Colonic mucosa (tissue), 4 donors: ENCODE measurements at places on chromosomes 4 and X.

GRCh38 chr4:40003986-40004385, 26.3 kb upstream of the PDS5A start:
- DNase-seq, result no peak

DNA sequence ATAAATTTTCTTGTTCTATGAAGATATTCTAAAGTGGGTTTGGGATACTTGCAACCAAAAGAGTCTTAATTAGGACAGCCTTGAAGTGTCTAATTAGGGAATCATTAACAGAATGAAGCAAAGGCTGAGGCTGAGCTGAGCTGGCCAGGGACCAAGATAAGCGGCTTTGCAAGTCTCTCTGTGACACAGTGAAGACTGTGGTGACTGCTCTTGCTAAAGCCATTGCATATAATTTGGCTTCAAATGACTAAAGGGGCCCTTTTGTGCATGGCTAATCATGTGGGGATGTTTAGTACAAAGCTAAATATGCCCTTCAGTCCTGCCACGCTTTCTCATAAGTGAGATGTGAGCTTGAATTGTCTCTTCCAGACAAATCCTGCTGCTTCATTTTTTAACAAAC, 31.2 kb upstream of the GYPA start:
- DNase-seq, result no peak

DNA sequence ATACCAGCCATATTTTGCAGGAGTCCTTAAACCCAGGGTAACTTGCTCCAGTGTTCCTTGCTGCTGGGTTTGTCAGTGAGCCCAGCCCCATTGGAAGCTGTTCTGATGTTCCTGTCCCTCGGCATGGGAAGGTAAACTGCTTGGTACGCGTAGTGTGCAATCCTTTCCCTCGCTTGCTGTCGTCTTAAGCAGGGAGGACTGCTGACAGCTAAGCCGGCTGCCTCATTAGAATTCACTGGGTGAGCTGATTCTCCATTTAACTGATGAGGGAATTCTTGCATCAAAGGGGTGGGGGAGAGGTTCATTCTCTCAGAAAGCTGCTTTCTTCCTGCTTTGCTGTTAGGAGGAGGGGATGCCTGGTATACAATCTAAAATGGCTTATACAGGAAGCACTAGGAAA, 164.6 kb downstream of the MID1IP1 start:
- no peak for DNase-seq

DNA sequence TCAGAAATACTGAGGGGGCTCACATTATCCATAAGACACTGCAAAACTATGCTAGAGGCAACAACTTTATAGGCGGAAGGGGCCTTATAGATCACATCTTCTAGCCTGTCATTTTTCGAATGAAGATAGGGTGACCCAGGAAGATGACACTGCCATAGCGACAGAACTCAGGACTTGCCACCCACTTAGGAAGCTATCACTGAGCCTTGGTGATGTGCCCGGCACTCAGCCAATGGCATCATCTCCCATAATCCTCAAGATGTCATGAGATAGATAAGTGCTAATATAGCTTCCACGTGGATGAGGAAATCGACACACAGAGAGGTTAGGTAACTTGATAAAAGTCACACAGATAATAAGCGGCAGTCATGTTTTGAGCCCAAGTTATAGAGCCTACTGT, 346.6 kb downstream of the DHX15 start:
- DNase-seq, result no peak

GRCh38 chr4:17557880-17558279, 19.1 kb upstream of the LAP3 start:
- no peak for DNase-seq

GRCh38 chrX:51697397-51697796, 12.9 kb upstream of the CENPVL1 start:
- DNase-seq, result no peak

DNA sequence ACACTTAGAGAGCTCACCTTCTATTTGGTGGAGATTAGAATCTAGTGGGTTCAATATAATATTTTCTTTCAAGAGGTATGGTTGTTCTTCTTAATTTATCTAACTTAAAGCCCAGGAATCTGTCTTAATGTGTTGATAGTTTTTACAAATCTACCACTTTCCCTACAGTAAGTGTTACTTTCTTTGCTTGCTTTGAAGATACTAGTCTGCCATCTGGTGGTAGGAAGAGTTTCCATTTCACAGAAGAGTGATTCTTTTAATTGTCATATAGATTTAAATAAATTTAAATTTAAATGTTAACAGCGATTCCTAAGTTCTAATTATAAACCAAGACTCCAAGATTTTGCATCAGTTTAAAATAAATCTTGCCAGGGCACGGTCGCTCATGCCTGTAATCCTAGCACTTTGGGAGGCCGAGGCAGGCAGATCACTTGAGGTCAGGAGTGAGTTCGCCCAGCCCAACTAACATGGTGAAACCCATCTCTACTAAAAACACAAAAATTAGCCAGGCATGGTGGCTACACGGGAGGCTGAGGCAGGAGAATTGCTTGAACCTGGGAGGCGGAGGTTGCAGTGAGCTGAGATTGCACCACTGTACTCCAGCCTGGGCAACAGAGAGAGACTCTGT, 43.5 kb downstream of the NUDT9 start:
- DNase-seq, result no peak

DNA sequence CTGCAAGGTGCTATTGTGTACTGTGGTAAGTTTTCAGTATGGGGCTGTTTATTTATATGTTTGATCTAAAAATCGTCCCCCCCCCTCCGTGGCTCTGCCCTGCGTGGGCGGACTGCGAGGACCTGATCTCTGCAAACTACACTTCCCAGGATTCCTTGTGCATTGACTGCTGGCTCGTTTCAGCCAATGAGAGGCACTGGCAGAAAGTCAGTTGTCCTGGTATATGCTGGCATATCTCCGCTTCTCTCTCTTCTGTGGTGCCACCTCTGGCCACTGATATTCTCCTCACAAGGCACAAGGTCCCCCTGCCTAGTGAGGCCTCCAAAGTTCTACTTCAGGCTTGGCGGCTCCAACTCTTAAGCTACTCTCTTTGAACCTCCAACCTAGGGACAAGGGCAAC, 168.8 kb upstream of the ZFP42 start:
- no peak for DNase-seq

GRCh38 chr4:2598511-2599303, 62.3 kb downstream of the FAM193A start:
- no peak for DNase-seq

GRCh38 chr4:158827543-158827981, 58.7 kb downstream of the FNIP2 start:
- DNase-seq, result no peak

- DNase-seq, result peak; percentile 40
Measured at GRCh38 chr4:7434766-7435150, at the start of gene PSAPL1. TSS of gene PSAPL1 (minus strand) at chr4:7434930. CDS start at chr4:7434879, 51 bp downstream.
